ENCODE measurements at places on chromosomes 3 and 15.

GRCh38 chr3:131699001-131699400 is 196.2 kb upstream of the MRPL3 start:
- no peak for DNase-seq

GRCh38 chr3:47650294-47650693 is 71.6 kb upstream of the CSPG5 start:
- DNase-seq: no peak

DNA sequence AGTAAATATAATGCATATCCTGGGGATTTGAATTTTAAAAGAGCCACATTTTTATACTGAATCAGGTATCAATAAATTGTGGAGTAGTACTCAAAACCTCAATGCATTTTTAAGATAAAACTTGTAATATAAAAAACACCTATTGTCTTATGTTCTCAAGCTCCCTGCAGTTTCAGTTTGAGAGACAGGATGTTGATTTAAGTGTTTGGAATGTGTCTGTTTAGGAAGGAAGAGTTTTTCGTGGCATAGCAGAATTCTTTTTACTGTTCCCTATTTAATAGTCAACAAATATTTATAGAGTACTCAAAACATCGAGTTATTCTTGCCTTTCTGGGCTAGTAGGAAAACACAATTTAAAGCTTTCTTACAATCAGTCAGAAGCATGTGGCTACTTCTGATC is 146.1 kb upstream of the BCHE start:
- DNase-seq: no peak

DNA sequence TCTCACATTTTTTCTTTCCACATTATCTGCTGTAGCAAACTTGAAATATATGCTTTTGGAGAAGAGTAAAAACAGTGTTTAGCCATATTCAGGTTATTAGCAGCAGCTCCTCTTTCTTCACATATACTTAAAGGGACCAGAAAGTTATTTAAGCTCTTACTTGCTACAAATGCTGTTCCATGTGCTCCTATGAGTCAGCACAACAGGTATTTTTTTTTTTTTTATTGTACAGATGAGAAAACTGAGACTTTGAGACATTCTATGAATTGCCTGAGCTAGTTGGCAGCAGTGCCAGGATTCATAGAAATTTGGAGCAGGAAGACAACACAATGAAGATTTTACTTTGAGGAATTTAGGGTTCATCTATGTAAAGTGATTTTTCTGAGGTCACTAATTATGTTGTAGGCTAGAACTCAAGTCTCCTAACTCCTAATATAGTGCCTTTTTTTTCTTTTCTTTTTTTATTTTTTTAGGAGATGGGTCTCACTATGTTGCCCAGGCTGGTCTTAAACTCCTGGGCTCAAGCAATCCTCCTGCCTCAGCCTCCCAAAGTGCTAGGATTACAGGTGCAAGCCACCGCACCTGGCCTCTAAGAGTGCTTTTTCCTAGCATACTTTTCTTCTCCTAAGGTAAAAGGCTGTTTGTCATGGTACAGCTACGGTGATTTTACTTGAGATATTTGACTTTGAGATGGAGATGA is 23.6 kb downstream of the SETD5 start:
- DNase-seq: no peak

- no peak for DNase-seq
Measured at GRCh38 chr15:96052154-96052553, 278.3 kb upstream of the NR2F2 start.

DNA sequence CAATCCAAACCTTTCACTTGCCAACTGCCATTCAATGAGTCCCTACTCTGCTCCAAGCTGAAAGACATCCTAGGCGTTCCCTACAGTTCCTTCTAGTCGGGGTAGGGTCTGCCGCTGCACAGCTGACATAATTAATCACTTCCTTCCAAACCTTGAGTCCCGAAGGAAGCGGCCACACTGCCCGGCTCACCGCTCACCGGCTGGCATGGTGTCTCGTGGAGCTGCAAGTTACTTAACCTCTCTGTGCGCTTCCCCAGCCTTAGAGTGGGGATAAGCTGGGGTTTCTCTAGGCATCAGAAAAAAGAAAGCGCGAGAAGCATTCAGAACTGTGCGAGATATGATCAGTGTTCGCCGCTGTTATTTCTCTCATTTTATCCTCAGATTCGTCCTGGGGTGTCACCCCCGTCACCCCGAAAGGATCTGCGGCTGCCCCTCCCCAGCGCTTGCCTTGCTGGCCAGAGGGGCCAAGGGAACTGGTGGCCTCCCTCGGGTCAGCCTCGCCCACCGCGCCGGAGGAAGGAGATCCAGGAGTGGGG is 748 bp downstream of the MRPS25 start:
- no peak for DNase-seq

- DNase-seq: peak; percentile 62
Measured at GRCh38 chr3:185936814-185937688, 763 bp downstream of the TRA2B start.

- DNase-seq: no peak
Measured at GRCh38 chr3:149589332-149589731, 68.5 kb downstream of the WWTR1 start.

DNA sequence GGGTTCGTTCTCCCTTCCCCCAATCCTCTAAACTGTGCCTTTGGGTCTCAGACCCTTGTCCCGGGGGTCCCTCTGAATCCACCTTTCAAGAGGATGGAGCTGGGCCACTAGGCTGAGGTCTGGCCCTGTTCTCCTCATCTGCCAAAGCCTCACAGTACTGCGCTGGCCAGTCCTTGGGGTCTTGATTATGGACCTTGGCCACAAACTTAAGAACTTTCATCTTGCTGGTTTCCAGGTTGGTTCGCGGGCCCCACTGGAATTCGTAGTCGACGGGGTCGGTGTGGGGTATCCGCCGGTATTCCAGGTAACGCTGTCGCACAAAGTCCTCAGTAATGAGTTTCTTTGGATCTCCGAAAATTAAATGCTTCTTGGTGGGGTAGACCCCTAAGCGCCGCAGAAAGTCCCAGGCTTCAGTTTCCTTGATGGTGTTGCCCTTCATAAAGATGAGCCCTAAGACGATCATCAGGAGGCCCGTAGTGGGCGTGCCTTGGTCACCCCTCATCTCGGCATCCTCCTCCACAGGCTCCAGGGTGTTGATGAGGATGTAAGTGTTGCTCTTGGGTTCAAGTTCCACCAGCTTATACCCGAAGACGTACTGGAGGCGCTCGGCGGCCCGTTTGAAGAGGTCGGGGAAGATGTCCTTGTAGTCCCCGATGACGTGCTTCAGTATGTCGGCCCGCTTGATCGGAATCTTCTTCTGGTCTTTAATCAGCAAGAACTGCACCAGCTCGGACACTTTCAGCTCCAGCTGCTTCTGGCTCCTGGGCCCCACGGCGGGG is 727 bp downstream of the NSMCE3 start:
- DNase-seq: no peak

DNA sequence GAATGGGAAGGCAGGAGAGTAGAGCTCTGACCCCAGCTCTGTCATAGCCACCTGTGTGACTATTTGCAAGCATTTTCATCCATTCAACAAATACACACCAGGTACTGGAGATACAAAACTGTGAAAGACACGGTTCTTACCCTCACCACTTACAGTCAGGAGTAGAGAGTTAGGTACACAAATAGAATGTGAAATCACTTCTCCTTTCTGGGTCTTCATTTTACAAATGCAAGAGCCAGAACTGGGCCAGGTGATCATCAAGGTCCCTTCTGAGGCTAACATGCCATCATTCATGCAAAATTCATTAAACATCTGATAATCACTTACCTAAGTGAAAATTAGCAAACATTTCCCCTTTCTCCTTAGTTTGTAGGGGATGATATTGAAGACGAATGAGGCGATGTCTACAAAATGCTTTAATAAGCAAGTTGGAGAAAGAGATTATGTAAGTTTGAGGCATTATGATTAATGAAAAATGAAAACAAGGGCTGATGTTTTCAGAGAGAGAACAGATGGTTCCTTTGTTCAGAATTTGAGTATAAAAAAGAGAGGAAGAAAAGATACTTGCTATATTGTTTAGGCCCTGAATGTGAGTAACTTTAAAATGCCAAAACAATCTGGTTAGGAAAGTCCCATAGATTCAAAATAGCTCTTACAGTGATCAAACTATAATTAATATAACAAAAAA is 88.6 kb downstream of the LPP start:
- no peak for DNase-seq

GRCh38 chr3:27326629-27327545 is 42.3 kb downstream of the NEK10 start:
- DNase-seq: no peak

- DNase-seq: no peak
Measured at GRCh38 chr3:179833294-179833693, 180.5 kb downstream of the USP13 start.

DNA sequence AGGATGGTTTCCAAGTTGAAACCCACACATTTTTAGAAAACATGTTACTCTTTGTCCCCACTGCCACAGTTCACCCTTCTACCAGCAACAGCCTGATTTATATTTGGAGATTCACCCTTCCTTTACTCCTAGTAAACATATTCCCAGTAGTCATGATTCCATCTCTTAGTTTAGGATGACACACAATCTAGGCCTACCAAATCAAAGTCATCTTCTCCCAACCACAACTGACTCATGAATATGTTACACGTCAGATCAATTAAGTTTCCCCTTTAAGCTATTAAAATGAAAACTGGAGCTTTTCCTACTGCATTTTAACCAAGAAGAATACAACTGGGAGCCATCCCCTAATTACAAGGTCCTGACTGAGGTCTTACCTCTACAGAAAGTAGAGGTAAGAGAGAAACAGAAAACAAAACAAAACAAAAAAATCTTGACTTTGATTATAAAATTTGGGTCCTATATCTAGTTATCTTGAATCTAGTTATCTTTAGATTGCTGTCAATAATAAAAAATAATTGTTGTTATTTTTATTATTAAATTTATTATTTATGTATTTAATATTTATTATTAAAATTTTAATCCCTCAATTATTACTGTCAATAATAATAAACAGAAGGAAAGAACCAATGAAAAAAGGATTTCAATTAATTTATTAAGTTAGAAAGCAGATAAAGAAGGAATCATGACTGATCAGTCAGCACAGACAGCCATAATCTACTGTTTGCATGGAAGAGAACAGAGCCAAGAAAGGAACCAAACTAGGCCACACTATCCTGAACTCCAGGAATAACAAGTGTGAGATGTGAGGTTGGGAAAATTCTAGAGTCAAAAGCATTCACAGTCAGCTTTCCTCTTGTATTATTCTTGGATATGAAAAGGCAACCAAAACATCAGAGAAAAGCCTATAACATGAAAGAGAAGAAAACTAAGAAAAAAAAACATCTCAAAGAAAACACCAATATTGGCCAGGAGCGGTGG is 12.5 kb downstream of the DPH6 start:
- no peak for DNase-seq

GRCh38 chr3:69097407-69098086 is 12.8 kb downstream of the ARL6IP5 start:
- DNase-seq: no peak

GRCh38 chr15:45529613-45530012 is 7.1 kb upstream of the SLC30A4 start:
- no peak for DNase-seq

DNA sequence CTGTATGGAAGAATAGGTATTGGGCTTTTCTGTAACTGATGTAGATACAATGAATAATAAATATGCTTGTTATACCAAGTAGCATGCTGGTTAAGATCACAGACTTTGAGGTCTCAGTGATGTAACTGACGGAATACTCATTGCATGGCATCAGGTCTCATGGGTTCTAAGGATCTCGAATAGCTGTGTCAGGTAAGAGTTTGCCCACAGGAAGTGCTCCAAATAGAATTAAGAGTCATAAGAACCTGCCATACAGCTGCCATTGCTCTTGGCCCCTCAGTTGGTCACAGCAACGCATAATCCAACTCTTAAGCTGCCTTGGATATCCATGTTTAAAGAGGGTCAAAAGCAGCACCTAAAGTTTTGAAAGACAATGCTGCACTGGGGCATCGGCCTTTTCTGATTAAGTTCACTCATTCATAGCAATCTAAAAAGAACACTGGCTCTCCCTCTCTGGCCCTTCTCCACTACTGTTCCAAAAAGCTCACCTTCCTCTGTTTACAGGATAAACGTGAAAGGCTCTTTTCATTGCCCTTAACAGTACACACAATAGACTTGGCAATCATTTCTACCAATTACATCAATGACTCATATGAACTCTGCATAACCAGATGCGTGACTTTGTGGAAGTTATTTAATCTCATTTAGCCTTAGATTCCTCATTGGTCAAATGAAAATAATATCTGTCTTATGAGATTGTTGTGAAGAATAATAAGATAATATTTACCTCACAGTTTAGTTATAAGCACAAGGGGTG is 74.6 kb downstream of the ZBTB20 start:
- no peak for DNase-seq

DNA sequence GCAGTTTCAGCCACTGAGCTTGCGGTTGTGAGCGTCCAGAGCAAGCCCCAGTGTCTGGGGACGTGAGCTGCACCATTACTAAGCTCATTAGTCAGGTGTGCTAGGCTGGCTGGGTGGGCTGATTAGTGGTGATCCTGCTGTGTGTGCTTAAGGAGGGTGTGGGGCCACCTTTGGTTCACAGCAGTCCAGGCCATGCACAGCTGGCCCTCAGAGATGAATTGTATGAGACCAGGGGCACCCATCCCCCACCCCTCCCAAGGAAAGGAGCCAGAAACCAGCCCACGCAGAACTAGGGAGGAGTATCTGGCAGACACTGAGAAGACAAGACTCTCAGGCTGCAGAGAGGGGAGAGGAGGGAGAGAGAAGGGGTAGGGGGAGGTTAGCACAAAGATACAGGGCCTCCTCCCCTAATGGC is 3.8 kb downstream of the TYRO3 start:
- no peak for DNase-seq

- DNase-seq: no peak
Measured at GRCh38 chr15:72249142-72249810, 18.3 kb upstream of the PKM start.

DNA sequence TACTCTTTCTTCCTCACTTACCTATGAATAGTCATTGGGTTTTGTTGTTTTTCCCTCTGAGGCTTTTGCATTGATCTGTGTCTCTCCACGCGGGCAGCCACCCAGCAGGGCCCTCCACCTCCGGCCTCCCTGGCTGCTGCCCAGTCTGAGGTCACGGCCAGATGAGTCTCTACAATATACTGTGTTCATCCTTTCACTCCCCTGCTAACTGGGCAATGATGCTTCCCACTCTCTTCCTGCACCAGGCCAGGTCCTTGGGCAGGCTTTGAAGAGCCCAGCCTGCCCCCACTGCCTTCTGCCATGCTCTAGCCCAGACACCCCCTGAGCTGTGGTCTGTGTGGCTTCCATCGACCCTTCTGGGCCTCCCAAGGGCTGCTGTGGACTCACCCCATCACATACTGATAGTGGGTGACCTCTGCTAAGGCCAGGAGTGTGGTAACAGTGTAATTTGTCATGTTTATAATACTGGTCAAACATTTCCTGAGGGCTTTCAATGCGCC is 18.0 kb downstream of the PDIA5 start:
- no peak for DNase-seq

GRCh38 chr3:57043518-57043917 is 16.9 kb upstream of the SPATA12 start:
- DNase-seq: no peak

DNA sequence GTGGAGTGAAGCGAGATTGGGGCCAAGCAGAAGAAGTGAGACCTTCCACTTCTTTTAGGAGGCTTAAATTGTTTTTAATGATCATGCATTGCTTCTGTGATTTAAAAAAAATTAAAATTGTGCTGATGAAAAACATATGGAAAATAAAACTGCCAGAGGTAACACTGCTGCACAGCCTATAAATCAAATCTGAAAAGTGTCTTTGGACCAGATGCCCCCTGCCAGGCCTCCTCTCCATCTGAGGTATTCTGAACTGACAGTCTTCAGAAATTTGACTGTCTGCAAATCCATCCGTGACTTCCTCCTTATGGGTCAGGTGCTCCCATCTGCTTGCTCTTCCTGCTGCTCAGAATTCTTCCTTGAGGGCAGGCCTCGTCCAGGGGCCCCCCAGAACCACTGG is 108.5 kb upstream of the NR2E3 start:
- DNase-seq: no peak

Data from stimulated activated CD4-positive, alpha-beta T cell treated with anti-CD3 and anti-CD28 coated beads, Interleukin-1b, Interleukin-23, amount 100 ng/mL, for 1 hour (primary cell).